ENCODE measurements at places on chromosomes 2 and 18.
A peak's percentile ranks its signal among the peaks of the same experiment; 100 is the strongest.

- no peak for DNase-seq
Measured at GRCh38 chr18:49207361-49207760, 253.1 kb downstream of the DYM start.

- DNase-seq = no peak
Measured at GRCh38 chr2:215442401-215442787, 6.5 kb upstream of the FN1 start.

DNA sequence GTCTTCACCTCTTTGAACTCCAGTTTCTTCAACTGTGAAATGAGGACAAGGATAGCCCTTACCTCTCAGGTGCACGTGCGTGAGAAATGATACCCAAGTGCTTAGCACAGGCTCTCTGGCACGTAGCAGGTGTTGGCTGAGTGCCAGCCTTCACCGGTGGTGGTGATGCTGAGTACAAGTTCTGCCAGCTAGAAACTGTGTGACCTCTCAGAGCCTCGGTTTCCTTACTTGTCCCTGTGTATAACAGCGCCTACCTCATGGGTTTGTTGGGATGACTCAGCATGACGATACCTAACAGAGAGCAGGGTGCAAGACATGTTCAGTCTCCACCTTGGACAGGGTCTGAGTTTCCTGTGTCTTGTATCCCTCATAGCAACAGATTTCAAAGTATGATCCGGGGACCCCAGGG lies 205.1 kb downstream of the TNS1 start:
- no peak for DNase-seq

GRCh38 chr2:121804340-121804739 lies 48.9 kb downstream of the TSN start:
- DNase-seq = no peak

DNA sequence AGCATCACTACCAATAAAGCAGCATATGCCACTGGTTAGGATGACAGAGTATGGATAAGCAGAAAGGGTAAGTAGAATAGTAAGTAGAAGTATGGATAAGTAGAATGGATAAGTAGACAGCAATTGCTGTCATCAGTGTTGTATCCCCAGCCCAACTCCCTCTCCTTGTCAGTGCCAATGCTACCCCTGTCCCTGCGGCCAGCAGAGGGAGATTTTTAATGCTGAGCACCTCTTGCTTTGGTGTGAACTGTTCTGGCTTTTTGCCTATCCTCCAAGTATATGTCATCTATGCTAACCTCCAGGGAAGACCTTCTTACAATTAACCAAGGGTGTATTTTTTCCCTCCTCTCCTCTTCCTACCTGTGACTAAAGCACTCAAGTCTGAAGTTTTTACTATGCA lies 136.7 kb upstream of the SPHKAP start:
- no peak for DNase-seq

- DNase-seq = no peak
Measured at GRCh38 chr2:220572385-220572784, 945.0 kb downstream of the SLC4A3 start.

DNA sequence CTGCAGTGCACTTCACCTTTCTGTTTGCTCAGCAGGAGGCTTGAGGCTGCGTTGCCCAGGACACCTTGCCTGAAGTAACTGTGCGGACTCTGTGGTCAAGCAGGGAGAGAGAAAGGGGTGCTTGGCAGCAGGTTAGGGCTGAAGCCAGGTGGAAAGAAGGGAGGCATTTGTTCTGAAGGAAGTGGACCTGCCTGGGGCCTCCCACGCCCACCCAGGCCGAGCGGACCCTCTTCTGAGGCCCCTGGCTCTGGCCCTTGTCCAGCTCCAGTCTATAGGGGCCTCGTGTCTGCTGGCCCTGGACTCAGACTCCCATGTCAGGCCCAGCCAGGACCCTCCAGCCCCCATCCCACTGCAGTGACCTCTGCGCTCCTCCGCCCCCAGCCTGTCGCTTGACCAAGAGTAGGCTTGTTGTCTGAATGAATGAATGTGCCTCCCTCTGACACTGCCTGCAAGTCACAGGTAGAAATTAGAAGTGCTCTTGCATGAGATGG lies 2.5 kb downstream of the SNED1 start:
- DNase-seq = no peak

GRCh38 chr2:28137221-28137620 lies 246.7 kb downstream of the BABAM2 start:
- DNase-seq = peak; percentile 72

DNA sequence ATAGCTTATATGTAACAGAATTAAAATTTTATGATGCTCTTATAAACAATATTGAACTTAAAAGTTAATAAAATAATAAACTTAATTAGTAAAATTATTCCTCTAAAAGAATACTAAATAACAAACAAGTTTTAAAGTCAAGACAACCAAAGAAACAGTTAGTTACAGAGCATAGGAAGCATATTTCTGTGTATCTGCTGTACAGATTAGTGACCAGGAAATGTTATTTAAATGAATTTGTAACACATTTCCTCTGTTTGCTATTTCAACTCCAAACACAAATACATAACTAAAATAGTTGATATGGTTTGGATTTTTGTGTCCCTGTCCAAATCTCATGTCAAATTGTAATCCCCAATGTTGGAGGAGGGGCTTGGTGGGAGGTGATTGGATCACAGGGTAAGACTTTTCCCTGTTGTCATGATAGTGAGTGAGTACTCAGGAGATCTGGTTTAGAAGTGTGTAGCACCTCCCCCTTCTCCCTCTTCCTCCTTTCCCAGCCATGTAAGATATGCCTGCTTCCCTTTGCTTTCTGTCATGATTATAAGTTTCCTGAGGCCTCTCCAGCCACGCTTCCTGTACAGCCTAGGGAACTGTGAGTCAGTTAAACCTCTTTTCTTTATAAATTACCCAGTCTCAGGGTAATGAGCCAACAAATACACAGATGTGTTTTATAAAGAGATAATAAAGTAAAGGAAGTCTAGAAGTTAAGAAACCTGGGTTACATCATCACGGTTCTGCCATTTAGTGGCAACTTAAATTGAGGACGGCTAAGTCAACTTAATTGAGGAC lies 51.8 kb downstream of the ROCK2 start:
- no peak for DNase-seq

- DNase-seq = no peak
Measured at GRCh38 chr18:59646963-59647307, 50.3 kb downstream of the CCBE1 start.

- no peak for DNase-seq
Measured at GRCh38 chr18:22559414-22560274, 141.9 kb upstream of the CTAGE1 start.

DNA sequence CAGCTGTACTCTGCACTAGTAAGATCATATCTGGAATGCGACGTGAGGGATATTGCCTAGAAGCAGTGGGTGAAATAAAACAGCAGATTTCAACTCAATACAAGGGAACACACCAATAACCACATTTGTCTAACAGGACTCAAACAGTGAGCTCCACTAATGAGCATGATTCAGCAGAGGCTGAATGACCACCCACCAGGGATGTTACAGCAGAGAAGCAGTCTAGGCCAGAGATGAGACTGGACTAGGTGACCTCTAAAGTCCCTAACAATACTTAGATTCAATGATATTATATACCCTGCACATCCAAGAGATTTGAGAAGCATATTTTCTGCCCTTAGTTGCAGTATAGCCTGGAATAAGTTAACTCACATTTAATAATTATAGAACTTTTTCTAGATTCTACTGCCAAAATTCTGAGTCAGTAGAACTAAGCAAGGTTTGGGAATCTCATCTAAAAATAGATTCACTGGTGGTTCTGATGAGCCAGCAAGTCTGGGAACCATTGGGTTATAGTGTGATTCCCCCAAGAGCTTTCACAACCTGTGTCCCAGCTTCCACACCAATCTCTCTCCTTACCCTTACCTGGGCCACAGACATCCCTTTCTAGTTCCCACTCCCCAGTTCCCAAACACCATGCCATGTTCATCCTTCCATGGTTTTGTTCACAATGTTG lies 6.3 kb downstream of the THOC1 start:
- DNase-seq = no peak

- DNase-seq = no peak
Measured at GRCh38 chr2:101200676-101201075, 49.5 kb upstream of the TBC1D8 start.

DNA sequence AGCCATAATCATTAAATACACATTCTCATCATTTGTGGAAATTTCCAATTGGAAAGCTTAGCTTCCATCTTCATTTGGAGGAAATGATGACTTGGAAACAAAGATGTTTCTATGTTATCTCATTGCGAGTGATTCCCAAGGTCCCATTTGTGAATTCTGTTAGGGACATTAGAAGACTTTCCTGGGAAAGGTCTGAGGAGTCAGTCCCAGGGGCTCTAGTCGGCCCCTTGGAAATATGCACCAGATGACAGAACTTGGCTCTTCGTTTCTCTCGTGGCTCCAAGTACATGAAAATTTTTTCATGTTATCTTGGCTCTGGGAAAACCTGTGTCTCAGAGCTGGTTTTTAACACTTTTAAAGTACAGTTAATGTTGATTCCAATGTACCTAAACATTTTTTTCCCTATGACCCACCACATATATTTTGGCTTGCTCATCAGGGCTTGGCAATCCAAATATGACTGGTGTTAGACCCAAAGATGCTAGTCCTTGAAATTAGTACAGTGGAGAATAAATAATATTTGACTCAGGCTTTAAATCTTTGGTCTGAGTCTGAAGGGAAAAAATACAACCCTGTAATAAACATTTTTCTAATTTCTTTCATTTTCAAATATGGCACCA lies 15.4 kb upstream of the CAVIN2 start:
- no peak for DNase-seq

DNA sequence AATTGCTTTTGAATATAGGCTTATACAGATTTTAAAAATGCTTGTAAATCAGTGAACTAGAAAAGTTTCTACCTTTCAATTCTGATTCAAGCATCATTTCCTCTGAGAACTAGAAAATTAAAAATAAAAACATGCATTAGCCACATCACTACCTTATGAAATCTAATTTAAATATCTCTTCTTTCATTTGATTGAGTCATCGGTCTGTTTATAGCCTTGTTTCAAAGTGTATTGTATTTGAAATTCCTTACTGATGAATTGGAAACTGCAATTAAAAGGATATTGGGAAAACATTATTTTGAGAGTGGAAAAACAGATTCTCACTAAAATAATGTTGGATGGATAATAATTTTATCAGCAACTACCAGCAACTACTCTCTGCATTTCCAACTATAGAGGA lies 717.7 kb upstream of the FAM98A start:
- DNase-seq = no peak

DNA sequence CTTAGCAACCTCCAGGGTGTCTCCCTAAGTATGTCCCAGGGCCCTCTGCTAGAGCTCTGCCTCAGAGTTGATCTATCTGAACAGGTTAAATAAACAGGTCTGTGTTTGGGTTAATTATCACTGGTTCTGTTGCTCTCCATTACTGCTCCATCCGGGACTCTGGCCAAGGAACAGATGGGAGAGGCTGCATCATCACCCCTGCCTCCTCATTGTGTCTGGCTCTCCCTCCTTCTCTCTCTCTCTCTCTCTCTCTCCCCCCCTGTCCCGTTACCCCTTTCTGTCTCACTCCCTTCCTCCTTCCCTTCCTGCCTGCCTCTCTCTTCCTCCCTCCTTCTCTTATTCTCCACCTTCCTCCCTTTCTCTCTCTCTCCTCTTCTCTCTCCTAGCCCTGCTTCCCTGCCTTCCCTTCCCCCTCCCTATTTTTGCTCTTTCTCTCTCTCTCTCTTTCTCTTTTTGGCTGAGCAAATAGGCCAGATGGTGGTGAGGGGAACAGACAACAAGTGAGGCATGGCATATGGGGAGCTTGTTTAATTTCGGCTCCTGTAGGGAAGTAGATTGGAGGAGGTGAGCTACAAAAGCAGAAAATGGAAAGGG lies 62.1 kb downstream of the SETBP1 start:
- peak; percentile 61 for DNase-seq

DNA sequence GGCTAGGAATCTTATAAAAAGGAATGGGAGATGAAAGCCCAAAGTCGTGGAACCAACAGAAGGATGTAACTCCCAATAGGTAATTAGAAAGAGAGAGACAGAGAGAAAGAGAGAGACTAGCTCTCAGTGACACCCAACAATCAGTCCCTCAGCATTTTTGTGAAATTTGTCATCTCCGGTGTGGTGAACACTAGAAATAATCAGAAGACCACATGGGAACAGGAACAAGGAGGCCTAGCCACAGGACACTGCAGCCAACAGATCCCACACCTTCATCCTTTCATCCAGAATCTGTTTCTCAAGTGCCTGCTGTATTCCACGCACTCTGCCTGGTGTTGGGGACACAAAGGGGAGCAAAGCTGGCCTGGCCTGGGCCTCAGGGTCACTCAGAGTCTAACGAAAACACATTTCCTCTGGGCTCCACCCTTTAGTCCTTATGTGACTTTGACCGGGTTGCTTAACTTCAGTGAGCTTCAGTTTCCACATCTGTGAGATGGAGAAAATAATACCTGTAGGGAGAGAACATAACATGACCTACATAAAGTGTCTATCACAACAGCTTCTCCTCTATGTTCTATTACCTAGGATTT lies 53.1 kb downstream of the EHD3 start:
- DNase-seq = no peak

DNA sequence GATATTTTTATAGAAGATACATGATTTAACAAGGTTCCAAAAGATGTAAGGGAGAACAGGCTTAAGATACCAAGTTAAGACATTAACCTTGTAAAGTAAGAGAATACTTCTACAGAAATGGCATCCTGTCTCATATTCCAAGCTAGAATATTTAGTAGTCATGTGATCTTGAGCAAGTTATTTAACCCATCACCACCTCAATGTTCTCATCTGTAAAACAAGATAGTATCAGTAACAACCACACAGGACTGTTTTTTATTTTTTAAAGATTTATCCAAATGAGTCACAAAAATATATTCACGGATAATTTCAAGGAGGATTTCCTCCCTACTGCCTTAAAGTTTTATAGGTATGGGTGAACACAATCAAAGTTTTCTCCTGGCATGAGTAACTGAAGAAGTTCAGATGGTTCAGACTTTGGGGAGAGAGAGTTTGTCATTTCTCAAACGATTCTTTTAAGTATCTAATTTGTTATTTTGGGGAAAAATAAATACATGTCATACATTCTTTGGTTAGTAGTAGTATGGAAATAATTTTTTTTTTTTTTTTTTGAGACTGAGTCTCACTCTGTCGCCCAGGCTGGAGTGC lies 25.9 kb downstream of the ROCK1 start:
- DNase-seq = no peak

DNA sequence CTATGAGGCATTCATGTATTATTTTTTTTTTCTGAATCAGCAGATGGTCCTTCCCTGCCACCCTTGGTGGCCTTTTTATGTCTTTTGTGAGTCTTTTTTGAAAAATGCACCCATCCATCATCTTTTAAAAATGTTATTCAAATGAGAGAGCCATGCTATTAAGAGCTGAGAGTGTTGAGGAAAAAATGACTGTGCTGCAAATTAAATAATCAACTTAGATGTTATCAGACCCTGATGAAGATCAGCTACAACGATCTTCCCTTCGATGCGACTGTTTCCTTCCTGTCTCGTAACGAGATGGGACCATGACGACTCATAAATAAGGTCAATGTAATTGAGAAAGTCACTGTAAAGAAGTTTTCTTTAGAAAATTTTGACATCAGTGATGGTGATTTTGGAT lies 44.4 kb downstream of the TRIB2 start:
- no peak for DNase-seq

GRCh38 chr18:23906658-23907057 lies 107.9 kb upstream of the TTC39C start:
- no peak for DNase-seq

- DNase-seq = peak; percentile 11
Measured at GRCh38 chr2:210584834-210585233, 28.4 kb downstream of the CPS1 start.

Measured in brain pericyte (primary cell).